ENCODE measurements at places on chromosomes 2 and 18.

- no peak for DNase-seq
Observed at GRCh38 chr2:174122185-174122584, 126.1 kb downstream of the OLA1 start.

DNA sequence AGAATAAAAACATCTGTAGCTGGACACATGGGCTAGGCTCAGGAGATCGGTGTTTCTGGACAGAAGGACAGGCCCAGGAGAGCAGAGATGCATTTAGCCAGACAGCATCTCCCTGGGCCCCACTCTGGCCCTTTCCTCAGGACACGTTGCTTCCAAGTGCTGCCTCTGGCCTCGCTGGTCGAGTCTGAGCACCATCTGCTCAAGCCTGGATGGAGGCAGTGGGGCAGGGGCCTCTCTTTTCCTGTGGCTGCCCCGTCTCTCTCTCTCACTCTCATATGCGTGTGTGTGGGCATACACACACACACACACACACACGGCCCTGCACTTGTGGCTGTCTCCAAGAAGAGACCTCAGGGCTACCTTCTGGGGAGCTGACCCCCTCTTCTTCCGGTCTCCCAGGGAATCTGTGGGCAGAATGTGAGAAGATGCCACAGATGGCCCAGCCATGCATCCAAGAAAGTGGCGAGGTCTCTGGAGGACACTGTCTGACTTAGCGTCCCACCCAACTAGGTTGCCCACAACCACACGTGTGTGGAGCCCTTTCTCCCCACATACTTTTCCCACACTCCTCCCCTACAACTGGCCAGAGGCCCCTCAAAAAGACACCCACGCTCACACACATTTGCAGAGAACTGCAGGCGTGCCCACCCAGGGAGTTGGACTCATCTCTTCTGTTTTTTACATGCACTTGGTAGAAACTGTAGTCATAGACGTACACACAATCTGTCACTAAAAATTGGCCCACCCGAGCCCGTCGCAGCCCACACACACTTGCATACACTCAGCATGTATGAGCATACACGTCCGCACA lies 19.9 kb downstream of the CELF4 start:
- no peak for DNase-seq

DNA sequence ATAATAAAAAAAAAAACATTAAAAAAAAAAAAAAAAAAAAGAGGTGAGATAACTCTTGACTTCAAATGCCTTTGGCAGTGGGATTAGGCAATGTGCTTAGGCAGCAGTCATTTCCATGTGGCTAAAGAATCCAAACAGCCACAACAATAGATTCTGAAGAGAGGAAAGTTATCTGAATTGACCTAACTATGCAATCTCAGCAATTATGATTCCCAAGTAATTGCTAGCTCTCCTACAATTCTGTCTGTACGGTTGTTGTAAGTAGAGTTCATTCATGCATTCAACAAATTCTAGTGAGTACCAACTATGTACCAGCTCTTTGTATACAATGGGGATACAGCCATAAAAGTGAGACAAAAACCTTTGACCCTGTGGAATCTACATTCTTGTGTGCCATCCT lies 3.6 kb downstream of the SRD5A2 start:
- no peak for DNase-seq

GRCh38 chr2:225002039-225002655 lies 40.1 kb downstream of the DOCK10 start:
- no peak for DNase-seq

GRCh38 chr18:14746897-14747296 lies 1.1 kb upstream of the ANKRD30B start:
- no peak for DNase-seq

DNA sequence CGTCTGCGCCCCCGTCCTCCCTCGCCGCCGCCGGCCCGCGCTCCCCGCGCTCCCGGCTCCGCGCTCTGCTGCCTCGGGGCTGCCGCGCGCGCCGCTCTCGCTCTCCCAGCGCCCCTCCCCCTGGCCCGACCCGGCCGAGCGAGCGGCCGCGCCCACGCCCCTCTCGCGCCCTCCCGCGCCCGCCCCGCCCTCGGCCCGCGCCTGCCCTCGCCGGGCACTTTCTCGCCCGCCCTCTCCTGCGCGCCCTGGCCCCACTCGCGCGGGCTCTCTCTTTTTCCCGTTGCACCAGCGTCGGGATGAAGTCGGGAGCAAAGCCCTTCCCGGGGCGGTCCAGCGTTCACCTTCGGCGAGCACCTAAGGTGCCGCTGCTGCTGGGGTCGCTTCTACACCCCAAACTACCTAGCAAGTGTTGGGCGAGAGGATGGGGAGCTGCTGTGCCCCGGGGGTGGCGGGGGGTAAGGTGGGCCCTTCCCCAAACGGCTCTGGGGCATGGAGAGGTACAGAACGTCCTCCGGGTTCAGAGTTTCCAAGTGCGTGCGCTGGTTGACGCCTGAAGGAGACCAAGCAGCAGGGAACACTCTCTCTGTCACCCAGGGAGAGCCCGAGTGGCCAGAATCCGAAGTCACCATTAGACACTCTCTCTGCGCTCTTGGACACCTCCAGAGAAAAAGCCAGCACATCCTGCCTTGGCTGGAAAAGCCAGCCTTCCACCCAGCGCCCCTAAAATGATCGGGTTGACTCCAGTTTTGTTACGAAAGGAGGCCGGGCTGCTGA lies at the start of gene COLEC12:
Gene COLEC12 (minus strand): TSS at position 70 of the 774 bp plus-strand sequence. CDS start 187 bp downstream, outside the sequence.
- no peak for DNase-seq

DNA sequence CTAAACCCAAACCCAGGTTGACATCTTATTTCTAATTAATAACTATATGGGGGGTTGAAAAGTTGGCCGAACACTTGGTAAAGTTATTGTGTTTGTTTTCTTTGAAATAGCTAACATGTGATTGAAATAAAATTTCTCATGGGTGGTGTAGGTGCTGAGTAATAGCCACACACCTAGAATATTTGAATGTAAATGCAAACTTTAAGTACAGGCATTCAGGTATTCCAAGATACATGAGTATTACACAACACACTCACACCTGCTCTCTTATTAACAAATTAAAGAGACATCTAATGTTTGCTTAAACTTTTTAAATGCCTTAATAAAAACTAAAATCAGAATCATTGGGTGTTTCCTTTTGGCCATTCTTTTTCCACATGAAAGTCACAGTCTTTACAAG lies 165.5 kb downstream of the EHBP1 start:
- DNase-seq, result no peak

DNA sequence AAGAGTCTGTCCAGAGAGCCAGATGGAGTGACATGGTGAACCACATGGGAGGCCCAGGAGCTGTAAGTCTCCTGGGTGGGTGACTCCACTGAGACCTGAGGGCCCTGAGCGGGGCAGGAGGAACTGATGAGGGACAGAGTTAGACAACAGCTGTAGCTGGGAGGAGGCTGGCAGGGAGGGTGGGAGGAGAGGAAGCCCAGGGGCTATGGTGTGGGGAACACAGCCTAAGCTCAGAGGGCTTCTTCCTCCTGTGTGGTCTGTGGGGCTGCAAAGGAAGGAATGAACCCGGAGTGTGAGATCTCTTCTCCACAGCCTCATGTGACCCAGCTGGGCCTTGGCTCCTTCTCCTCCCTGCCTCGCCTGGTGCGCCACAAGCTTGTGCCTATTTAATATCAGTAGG lies 395.6 kb upstream of the HS6ST1 start:
- no peak for DNase-seq

- no peak for DNase-seq
Observed at GRCh38 chr18:75364512-75365253, 62.8 kb downstream of the SMIM21 start.

- DNase-seq, result no peak
Observed at GRCh38 chr2:47653036-47653435, 129.9 kb upstream of the MSH6 start.

GRCh38 chr2:27762951-27763906 lies 8.3 kb upstream of the MRPL33 start:
- DNase-seq, result no peak

DNA sequence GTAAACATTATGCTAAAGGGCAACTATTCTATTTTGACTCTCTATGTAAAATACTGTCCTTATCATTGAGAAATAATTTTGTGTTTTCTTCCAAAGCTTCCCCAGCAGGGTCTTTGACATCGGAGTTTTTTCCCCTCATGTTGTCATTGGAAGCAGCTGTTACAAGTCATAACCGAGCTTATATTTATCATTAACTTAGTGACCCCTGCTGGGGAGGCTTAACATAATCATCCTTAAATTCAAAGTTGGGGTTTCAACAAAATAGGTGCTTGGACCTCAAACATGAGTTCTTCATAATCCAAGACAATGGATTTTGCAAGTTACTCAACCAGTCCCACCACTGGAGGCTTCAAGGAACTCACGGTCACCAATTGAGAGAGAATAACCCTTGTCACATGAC lies 330.9 kb downstream of the DCC start:
- DNase-seq, result no peak

- no peak for DNase-seq
Observed at GRCh38 chr2:95106081-95106480, 15.5 kb downstream of the MRPS5 start.

DNA sequence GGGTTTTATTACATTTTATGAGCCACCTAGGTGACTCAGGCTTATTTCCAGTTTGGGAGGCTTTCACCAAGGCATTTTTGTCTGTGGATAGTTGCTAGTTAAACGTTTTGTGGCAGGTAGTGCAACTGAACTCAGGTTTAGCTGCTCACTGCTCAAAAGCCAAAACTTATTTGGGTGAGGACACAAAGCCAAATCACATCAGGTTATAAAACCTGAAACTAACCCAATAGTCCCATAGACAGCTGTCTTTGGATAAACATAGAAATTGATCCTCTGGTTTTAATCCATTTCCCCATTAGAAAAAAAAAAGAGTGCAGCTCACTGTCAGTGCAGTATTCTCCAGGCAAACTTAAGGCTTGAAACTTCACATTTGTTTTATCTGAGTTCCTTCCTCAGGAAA lies 362.6 kb upstream of the TFPI start:
- no peak for DNase-seq
